Fibroblast of pulmonary artery (primary cell): ENCODE measurements at places on chromosomes 1 and 21.

DNA sequence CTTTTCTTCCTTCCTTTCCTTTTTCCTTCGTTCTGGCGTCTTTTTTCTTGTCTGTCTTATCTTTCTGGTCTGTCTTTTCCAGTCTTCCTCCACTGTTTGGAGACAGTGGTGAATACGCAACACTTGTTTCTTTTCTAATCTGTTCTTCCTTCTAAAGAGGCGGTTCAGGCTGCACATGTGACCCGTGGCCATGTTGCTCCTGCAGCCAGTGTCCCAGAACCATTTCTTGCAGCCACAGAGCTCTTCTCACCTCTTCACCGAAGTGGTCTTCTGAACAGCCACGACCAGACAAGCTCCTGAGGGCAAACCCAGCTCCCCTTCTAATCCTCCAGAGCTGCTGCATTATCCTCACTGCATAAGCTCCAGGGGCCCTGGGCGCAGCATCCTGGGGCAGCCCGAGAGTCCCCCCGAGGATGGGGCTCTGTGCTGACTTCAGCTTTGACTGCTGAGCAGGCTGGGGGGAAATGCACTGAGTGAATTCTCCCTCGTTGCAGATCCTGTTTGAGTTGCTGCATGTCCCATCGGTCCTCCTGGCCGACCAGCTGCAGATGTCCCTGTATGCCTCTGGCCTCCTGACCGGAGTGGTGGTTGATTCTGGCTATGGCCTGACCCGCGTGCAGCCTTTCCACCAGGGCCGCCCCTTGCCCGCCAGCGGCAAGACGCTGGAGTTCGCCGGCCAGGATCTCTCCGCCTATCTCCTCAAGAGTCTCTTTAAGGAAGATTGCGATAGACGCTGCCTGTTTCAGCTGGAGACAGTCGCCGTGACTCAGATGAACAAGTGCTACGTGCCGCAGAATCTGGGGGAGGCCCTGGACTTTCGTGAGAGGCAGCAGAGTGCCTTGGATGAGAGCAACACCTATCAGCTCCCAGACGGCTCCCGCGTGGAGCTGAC, 70.4 kb downstream of the ACTL8 start:
- no peak for DNase-seq

DNA sequence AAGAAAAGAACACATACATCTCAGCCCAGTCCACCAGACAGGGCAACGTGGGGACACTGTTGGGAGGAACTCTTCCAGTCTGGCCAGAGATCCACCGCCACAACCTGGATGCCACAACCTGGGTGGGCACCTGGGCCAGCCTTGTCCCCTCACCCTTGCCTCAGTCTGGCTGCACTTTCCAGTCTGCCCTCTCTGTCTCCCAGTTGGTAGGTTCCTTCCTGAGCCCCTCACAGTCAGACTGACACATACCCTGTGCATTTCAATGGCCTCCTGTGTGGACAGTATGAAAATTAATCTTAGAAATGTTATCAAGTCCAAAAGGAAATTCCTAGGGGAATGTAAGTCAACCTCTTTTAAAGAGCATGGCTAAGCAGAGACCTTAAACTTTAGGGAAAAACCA, 49.5 kb downstream of the DDX20 start:
- DNase-seq: no peak

GRCh38 chr1:235304549-235305451, 23.2 kb downstream of the ARID4B start:
- peak; percentile 55 for DNase-seq

DNA sequence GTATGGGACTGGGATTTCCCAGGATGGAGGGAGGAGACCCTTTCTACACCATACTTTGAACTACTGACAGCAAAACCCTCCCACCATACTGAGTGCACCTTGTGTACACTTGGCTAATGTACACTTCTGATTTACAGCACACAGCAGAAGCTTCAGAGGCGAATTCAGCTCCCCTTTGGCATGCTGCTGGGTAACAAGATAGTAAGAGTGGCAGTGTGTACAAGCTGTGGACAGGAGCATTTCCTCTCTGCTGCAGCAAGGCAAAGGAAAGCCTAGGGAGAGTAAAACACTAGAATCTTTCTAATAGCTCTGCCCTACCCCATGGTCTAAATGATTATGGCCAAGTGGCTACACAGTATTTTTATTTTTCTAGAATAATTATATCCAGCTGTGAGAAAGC, 83.9 kb upstream of the ARTN start:
- DNase-seq: no peak

DNA sequence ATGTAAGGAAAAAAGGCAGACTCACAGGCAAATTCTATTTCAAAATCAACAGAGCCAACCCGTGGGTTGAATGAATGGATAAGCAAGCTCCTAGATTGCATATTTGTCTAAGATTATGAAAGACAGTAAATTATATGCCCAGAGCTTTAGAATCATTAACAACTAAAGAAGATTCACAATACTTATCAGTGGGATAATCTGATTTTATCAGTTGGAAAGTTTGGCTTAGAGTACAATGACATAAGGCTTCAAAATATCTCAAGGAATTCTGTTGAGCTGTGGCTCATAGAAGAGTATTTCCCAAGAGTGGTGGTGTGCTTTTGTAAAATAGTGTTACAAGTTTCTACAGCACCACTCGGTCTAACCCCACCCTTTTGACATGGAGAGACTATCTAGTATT, 85.5 kb downstream of the ADAMTS1 start:
- no peak for DNase-seq

GRCh38 chr1:47622776-47623556, 185.1 kb downstream of the FOXD2 start:
- DNase-seq: no peak

DNA sequence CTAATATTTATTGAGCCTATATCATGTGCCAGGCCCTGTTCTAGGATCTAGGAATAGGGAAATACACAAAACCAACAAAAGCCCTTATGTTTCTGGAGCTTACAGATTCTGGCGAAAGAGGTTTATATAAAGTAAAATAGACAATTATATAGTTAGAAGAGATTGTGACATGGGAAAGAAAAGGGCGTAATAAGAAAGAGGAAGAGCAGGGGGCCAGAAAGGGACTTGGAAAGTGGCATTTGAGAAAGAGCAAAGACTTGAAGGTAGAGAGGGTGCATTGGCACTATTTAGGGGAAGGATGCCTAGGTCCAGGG, 322.5 kb upstream of the FAM78B start:
- DNase-seq: no peak

DNA sequence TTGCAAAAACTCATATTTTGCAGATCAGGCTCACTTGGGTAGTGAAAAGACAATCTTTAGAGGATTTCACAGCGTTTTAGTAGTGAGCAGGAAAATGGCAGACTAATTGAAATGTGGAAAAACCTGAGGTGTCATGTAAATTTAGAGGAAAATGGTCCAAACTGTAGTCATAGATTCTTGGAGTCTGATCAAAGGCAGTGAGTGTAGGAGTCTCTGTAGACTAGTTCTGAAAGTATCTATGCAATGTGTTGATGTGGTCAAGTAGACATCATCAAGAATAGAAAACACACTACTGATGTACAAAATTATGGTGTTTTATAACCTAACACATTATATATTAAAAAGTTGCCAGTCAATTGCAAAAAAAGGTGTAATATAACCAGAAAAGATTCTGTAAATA, 143.2 kb upstream of the C1orf105 start:
- peak; percentile 42 for DNase-seq

DNA sequence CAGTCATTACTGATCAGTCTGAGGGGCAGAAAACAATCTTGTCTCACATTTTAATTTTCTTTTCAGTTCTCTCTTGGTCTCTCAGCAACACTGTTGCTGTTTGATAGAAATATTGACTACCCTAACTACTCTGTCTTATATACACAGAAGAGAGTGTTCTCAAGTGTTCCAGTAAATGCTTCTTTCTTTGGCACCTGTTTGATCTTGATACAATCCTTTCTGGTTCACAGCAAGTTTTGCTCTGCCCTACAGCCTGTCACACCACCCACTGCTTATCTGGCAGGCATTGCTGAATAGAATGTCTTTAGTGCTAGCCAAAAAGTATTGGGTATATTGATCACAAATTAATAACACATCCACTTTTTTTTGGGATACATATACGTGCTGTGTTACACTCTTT, 75.7 kb upstream of the WLS start:
- DNase-seq: no peak

GRCh38 chr1:154943649-154944400, 7.3 kb upstream of the PMVK start:
- peak; percentile 38 for DNase-seq

DNA sequence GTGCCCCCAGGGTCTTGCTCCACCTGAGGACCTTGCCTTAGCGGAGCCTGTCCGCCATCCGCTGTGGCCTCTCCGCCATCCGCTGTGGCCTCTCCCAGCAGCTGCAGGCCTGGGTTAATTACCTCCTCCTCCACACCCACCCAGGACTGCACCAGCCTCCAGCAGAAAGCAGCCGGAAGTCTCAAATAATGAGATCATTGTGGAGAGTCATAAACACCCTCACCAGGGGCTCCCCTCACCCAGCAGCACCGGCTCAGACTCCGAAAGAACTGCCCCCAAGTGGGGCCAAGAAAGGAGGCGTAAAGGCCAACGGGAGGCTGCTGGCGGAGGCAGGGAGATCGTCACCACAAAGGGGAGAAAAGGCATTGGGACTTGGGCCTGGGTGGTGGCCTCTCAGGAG, 10.7 kb upstream of the GPR153 start:
- DNase-seq: no peak

GRCh38 chr1:45393718-45394302, 53.6 kb upstream of the MUTYH start:
- DNase-seq: peak; percentile 32

GRCh38 chr1:107525961-107526360, 385.1 kb downstream of the NTNG1 start:
- no peak for DNase-seq

GRCh38 chr1:102772831-102773230, 335.5 kb downstream of the COL11A1 start:
- DNase-seq: no peak

DNA sequence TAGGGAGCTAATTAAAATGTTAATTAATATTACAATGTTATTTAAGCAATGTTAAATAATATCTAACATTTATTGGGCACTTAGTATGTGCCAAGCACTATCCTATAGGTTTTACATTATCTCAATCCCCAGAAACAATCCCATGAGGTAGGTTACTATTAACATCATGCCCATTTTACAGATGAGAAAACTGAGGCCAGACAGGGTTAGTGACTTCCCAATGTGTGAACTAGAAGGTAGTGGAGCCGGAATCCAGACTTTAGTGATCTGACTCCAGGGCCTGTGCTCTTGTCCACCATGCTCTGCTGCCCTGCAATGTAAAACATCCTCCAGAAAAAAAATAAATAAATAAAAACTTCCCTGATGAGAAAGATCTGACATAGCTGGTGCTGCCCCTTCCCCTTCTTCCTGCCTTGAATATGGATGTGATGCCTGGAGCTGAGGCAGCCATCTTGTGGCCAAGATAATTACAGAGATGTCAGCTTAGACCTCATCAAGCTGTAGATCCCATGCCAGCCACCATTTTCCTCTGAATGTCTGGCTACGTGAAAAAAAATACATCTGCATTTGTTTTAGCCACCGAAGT, 7.6 kb upstream of the CELA2A start:
- no peak for DNase-seq

DNA sequence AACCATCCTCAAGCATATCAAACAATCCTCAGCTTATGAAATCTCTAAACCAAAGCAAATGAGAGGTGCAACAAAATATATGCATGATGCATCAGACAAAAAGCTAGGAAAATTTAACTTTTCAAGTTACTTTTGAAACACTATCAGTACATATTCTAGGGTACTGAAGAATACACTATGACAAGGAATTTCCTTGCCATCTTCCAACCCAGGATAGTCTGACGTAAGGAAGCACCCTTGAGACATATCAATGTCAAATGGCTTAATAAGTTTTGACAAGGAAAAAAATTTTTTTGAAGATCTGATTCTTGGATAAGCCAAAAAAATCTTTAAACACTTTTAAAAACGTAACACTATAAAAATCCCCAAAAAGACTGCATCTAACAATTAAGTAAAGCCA, 64.9 kb downstream of the KIFAP3 start:
- DNase-seq: no peak

DNA sequence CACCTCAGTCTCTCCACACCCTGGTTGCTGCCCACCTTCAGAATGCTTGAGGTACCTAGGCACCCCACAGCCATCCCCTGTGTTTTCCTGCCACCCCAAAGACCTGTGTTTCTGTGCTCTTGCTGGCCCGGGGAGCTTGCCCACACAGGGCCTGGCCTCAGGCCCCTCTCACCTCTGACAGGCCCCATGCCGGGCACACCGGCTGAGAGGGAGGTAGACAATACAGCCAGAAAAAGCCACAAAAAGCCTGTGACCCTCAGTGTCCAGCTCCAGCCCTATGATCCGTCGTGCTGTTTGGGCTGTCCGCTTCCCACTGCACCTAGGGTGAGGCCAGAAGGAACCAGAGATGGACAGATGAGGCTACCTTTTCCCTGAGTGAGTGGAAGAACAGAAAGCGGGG, 11.4 kb downstream of the SEMA6C start:
- DNase-seq: no peak

- DNase-seq: no peak
These were observed 298.6 kb downstream of the LMX1A start for GRCh38 chr1:165057956-165058355.

- no peak for DNase-seq
These were observed 144.0 kb downstream of the EIF4G3 start for GRCh38 chr1:21032741-21033140.

- DNase-seq: no peak
These were observed 20.3 kb upstream of the LAPTM5 start for GRCh38 chr1:30777904-30778153.

- DNase-seq: no peak
These were observed 4.8 kb downstream of the C1QTNF12 start for GRCh38 chr1:1241588-1242219.

GRCh38 chr1:1869469-1869868, 21.4 kb downstream of the GNB1 start:
- DNase-seq: no peak

- no peak for DNase-seq
These were observed 104.4 kb upstream of the VANGL1 start for GRCh38 chr1:115537415-115537814.

GRCh38 chr1:43507296-43508295, 23.1 kb upstream of the PTPRF start:
- DNase-seq: no peak

GRCh38 chr1:224357626-224358124, 996 bp downstream of the CNIH4 start:
- peak; percentile 79 for DNase-seq

GRCh38 chr1:45446530-45446929, 44.4 kb downstream of the TESK2 start:
- no peak for DNase-seq

- DNase-seq: peak; percentile 35
These were observed 100.9 kb downstream of the PLPPR5 start for GRCh38 chr1:98903726-98904125.

DNA sequence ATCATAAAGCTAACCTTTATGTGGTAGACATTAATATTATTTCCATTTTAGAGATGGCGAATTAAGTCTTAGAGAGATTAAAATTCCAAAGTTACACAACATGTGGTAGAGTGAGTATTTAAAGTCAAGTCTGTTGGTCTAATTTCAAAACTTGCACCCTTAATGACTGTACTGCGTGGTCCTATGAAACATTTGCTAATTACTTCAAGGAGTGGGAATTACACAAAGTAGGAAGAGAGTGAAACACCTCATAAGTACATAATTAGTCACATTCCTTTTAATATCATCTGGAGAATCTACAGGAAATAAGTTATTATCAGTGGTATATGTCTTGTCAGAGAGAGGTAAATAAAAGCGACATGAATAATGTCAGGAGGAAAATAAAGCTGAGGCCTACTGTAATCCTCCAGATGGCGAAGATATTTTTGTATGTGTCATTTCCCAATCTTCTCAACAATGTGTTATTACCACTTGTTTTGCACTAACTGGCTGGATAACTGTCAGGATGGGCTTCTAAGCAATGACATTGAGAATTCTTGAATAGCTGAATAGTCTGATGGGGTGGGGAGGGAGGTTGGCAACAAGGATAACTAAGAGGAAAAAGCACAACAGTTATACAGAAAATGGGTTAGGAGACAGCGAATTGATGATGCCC, 95.5 kb downstream of the TNFSF18 start:
- peak; percentile 70 for DNase-seq
